ENCODE measurements at places on chromosomes 6 and 20.

DNA sequence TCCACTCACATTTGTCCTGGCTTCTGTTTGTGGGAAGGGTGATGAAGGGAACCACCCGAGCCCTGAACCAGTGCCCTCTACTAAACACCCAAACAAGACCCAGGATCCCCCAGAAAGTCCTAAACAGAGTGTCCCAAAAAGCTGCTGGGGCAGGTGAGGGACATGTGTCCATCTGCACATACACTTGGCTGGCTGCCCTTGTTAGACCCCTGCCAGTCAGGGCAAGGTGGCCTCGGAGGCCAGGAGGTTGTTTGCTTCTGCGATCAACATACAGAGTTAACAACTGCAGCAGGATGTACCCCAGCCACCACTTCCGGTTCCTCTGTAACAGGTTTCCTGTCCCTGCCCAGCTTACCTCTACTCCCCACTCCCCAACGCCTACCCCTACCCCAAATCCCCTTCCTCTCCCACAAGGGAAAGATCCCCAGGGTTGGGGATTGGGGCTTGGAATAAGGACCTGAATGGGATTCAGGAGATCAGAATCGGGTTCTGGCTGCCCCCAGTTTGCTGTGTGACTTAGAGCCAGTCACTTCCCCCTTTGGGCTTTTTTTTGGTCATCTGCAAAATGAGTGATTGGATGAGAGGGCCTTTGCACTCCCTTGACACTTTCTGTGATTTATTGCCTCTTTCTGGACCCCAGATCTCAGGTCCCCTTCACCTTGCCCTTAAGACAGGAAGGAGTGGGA is 13.9 kb downstream of the DEF6 start:
- DNase-seq: no peak

GRCh38 chr6:28081486-28081751 is 1.1 kb downstream of the ZNF165 start:
- DNase-seq: no peak

DNA sequence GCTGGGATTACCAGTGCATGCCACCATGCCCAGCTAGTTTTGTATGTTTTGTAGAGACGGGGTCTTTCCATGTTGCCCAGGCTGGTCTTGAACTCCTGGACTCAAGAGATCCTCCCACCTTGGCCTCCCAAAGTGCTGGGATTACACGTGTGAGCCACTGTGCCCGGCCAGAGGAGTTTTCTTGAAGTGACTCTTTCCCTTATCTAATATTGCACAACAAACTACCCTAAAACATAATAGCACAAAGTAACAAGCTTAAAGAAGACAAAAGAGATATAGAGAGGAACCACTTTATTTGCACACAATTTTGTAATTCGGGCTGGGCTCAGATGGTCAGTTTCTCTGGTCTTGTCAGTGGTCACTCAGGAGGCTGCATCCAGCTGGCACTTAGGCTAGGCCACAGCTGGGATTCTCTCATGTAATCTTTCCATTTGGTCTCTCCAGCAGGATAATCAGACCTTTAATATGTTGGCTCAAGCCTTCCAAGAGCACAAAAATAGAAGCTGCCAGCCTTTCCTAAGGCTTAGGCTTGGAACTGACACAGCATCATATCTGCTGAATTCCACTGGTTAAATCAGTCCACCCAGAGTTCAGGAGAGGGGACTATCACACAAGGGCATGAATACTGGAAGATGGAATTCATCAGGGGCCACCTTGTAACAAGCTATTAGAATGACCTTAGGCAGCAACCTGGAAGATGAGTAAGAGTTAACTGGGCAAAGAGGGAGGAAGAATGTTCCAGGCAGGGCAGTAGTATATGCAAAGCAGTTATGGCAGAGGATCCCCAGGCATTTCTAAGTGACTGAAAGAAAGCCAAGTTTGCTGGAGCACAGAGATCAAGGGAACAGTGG is 56.7 kb upstream of the PNRC1 start:
- no peak for DNase-seq

- DNase-seq: no peak
These were observed 98.6 kb downstream of the KCNQ5 start for GRCh38 chr6:72720464-72720863.

GRCh38 chr20:60063739-60064380 is 105.6 kb downstream of the CDH26 start:
- DNase-seq: no peak

DNA sequence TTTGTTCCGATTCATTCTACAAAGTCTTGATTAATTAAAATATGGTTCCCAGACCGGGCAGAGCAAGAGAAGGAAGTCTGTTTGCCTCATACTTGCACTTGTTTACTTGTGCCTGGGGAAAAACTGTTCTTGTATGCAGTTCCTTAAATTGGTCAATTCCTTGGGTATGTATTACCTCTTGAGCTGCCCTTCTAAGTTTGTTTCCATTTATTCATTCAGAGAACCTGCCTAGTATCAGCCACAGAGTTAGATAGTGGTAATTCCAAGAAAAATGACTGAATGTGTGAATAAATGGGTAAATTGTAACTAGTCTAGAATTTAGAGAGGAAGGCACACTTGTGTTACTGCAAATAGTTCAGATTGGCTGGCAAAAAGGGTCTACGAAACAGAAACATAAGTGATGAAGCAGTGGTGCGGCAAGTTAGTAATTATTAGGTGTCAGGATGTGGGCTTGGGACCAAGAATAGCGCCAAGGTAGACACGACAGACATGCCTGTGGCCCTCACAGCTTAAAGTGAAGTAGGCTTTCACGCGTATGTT is 525 bp upstream of the MAK start:
- DNase-seq: no peak

- no peak for DNase-seq
These were observed 12.4 kb upstream of the MAP3K4 start for GRCh38 chr6:160979061-160979708.

DNA sequence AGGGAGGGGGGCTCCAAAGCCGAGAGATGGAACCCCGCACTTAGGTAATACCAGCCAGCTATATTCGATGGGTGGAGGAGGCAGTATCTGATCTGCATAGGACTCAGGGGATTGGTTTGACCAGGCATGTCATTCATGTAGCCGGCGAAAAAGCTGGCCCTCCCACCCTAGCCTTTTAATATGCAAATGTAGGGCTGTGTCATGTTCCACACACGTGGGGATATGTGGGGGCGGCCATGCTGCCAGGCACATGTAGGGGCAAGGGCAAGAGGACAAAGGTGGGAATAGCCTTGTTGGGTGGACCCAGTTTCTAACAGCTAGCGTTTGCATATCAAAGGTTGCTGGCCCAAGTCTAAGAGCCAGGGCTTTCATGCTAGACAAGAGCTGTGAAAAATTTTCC is 39.1 kb upstream of the DDR1 start:
- no peak for DNase-seq

GRCh38 chr6:106397431-106397830 is 36.9 kb downstream of the CRYBG1 start:
- no peak for DNase-seq

- DNase-seq: no peak
These were observed at the start of gene DPM1 for GRCh38 chr20:50957798-50958614. TSS of gene DPM1 (minus strand) at chr20:50958532. CDS start at chr20:50958523, 9 bp downstream.

Data from brain pericyte (primary cell).